ENCODE measurements at places on chromosomes 12 and 14.
A peak's percentile ranks its signal among the peaks of the same experiment; 100 is the strongest.

- DNase-seq, result no peak
Observed at GRCh38 chr14:99247101-99247729, 24.8 kb downstream of the BCL11B start.

DNA sequence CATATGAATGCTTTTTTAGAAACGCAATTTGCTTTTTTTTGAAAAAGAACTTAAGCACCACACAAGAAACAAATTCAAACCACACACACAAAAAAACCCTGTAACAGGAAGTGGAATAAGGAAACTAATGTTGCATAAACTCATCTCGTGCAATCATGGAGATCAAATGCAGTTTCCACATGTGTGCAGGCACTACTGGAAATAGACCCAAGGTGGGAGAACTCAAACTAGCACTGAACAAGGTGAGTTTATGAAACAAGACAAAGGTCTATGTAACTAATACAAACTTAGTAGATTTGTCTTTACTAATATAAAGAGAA, 17.5 kb downstream of the NIN start:
- DNase-seq, result no peak

- no peak for DNase-seq
Observed at GRCh38 chr14:91289464-91289863, 45.0 kb upstream of the GPR68 start.

DNA sequence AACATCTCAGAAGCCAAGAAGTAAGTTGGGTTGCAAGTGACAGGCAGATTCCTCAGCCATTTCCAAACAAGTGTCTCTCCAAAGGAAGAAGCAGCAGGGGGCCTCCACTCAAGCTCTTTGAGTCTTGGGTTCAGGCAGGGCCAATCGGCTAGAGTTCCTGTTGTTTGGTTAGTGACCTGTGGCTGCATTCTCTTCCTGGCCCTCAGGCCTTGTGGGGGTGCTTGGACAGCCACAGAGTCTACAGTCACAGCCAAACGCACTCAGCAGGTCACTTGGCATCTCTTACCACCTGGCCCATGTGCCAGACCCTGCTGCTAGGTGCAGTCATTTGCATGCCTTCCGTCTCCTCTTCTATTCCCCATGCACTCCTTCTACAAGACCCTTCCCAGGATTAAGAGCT, 353.9 kb downstream of the GRIN2B start:
- no peak for DNase-seq

DNA sequence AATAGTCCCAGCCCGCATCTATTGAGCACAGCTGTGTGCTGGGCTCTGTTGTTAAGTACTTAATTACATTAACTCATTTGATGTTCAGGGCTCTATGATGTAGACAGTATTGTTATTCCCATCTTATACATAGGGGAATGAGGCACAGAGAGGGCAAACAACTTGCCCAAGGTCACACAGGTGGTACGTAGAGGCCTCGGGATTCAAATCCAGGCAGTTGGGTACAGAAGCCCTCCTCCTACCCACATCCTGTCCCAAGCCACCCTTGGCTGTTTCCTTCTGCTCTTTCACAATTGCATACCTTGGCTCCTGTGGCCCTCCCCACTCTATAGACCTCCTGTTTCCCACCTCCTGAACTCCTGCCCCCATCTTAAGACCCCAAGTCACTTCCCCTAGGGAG, 10.0 kb upstream of the GPR68 start:
- no peak for DNase-seq

DNA sequence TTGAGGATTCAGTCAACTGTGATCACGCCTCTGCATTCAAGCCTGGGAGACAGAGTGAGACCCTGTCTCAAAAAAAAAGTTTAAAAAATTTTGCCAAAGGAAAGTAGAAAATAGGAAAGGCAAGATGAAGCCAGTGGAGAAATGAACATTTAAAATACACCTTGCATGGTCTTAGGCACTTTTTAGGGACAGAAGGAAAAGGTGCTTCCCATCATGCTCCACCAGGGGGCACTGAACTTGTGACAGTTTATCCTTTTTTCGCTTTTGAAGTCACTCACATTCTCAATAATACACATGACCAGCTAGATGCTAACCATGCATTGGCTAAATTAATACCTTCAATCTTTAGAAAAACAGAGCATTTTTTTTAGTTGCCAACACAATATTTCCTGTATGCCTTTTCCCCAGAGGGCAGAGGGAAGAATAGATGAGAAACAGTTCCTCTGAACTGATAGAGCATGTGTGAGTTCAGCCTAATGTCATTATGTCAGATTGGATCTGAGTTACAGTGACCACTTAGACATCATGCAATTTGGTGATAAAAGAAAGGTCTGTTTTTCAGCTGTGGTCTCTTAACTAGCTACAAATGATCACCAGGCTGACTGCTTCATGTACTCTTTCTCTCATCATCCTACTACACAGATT, 221.8 kb upstream of the SSTR1 start:
- DNase-seq, result no peak

- DNase-seq, result no peak
Observed at GRCh38 chr12:54418441-54419087, 502 bp downstream of the ITGA5 start.

- DNase-seq, result no peak
Observed at GRCh38 chr14:22630486-22630885, 13.7 kb downstream of the OR6J1 start.

DNA sequence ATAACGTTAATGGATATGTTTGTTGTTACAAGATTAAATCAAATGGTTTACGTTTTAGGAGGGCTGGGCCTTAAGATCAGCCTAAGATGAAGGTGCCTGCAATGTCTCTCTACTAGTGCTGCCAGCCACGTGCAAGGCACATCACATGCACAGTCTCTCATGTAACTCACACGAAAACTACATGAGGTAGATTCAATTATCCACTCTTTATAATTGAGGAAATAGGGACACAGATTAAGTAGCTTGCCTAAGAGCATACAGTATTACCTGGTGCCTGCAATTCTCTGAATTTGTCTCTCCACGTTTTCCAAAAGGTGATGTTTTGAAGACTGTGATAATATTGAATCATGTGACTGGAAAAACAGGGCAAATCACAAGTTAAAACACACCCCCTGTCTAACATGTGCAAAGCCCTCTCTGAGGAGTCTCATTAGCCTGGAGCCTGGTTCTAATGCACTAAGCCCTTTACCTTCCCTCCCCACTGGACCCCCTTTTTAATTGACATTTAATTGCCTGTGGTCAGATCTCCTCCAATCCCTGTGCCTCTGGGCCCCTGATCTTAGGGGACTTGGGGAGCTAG, 14.6 kb upstream of the ATP2A2 start:
- DNase-seq, result peak; percentile 15

GRCh38 chr12:105474672-105475071, 144.2 kb downstream of the C12orf75 start:
- DNase-seq, result no peak

DNA sequence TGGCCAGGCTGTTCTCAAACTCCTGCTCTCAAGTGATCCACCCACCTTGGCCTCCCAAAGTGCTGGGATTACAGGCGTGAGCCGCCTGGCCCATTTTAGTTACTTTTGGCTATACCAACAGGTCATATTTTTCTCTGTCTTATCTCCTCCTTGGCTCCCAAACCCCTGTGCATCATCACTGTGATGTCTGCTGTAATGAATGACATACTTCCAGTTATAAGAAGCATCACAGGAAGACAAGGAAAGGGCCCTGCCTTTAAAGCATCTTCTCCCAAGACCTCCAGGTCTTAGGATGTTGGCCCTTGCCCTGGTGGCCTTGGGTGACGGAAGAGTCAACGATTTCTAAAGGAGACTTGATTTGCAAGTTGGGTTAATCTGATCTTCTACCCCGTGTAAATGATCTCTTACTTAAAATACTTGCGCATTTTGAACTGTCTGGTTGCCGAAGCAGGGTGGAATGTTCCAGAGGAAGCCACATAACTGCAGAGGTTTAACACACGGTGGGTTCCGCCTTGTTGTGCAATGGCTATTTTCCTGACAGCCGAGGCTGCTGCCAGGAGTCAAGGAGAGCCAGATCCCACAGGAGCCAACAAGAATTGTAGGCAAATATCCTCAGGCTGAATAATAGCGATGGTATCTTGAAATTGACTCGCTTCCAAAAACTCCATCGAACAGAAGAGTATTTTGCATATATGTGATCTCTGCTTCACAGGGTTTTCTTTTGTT, 55.7 kb upstream of the PLXNC1 start:
- DNase-seq, result no peak

GRCh38 chr12:129815846-129816245, 88.0 kb downstream of the TMEM132D start:
- DNase-seq, result no peak

- no peak for DNase-seq
Observed at GRCh38 chr14:31541702-31542101, 19.5 kb upstream of the NUBPL start.

DNA sequence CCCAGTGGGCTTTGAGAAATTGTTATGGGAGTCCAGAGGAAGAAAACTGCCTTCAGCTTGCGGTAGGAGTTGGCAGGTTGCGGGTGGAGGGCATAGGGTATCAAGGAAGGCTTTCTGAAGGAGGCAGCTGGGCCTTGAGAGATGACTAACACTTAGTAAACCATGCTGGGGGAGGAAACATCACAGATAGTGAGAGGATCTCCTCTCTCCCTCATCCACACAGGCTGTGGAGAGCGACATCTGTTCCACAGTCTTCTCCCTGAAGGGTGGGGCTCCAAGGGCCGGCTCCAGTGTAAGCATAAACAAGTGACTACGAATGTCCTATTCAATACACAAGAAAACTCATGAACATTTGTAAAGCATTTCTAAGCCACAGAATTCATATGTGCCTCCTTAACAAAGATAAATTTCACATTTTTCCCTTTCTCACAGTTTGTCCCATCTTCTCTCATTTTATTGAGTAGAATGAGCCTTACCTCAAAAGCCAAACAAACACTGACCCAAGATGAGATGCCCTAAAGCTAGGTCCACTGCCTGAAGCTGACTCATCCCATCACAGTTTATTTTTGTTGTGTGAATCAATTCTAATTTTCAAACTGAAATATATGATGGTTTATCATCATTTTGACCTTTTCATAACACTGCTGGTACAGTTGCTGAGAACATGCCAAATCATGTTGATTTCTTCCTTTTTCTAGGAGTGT, 227.9 kb downstream of the SLC25A21 start:
- DNase-seq, result no peak

DNA sequence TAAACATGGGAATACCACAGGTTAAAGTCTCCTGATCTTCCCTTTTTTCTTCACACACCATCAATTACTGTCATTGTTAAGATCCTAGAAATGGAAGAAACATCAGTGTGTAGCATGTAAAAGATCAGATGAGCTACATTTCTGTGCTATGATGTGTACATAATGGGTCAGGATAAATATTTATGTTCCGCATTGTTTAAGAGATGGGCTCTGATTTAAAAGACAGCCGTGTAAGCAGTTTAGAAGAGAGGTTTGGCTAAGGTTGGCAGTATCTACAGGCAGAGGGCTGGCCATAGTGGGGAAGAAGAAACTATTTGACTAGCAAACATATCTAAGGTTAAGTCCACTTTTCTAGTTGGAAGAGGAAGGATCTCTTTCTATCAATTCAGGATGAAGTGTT, 49.4 kb downstream of the LRRC9 start:
- DNase-seq, result no peak

GRCh38 chr12:92079054-92079385, 66.6 kb downstream of the BTG1 start:
- DNase-seq, result no peak

DNA sequence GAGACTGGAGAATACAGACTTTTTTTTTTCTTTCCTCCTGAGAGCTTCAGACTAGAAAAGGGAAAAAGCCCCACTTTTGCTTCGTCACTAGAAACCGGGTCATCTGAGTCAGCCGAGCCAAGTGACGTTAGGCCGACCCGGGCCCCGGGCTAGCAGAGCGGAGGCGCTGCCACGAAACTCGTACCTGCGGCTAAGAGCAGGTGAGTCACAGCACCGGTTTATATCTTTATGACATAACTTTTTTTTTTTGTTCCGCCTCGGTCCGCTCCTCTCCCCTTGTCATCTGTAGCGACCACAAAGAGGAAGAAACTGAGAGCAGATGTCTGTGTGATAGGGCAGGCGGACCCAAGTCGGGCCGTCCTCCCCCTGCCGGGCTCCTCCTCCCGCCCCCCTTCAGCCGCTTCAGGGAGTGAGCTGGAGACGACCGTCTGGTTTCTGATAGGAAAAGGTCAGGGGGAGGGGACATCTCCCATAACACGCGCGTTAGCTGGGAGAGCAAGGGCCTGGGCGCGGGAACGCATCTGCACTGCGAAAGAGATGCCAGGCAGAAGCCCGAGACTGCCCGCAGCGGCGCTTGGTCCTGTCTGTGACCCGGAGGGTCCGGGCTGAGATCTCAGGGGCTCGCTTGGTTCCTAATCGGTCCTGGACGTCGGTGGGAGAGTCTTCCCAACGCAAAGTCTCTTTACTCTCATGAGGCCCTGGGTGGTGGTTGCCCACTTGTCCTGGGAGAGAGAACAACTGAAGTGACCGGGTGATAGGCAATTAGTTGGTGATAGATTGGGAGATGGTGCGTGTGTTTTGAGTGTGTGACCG, 586 bp downstream of the TTC6 start:
- peak; percentile 97 for DNase-seq

DNA sequence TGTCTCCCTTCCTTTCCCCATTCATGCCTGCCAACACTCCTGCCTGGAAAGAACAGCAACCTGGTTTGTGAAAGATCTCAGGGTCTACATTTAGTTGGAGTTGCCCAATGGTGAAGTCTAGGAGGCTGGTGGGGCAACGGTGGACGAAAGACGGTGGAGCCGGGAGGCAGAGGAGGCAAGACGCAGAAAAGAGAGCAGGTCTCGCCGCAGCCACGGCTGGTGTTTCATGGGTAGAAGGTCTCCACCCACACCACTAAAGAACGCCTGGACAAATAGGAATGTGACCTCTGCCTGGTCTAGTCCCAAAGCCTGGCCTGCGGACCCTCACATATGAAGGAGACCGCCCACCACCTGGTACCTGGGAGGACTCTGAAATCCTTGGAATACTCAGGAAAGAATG, 185.6 kb downstream of the ALG10 start:
- DNase-seq, result no peak

- no peak for DNase-seq
Observed at GRCh38 chr14:72075649-72076334, 143.6 kb downstream of the RGS6 start.

All from NCI-H1105 (cell line).